CD8-positive, alpha-beta T cell (primary cell): ENCODE measurements at places on chromosomes 3 and 15. TPM values are rescaled to one million over a fixed set of nuclear protein-coding genes. Genes with fewer than 3 reads are reported as not detected.

TRH gene
- not detected for total RNA-seq

ADCY5 gene
- not detected for total RNA-seq

SERPINI1 gene
- 0.25 TPM for total RNA-seq

RHOV gene
- 0.25 TPM for total RNA-seq

SOX14 gene
- total RNA-seq = not detected

LIPH gene
- not detected for total RNA-seq

SPATA12 gene
- not detected for total RNA-seq

ARPIN gene
- total RNA-seq = not detected

HIGD2B gene
- 0.27 TPM for total RNA-seq

ZDHHC3 gene
- total RNA-seq = 42.2 TPM

UACA gene
- total RNA-seq = not detected

SLC35G2 gene
- total RNA-seq = 0.24 TPM

TNFAIP8L3 gene
- not detected for total RNA-seq

CYP1A1 gene
- total RNA-seq = not detected

SNTN gene
- not detected for total RNA-seq

P2RY1 gene
- not detected for total RNA-seq

RBP2 gene
- not detected for total RNA-seq

CYFIP1 gene
- 1.7 TPM for total RNA-seq

RPUSD2 gene
- total RNA-seq = 24.3 TPM

ERICH6 gene
- 0.52 TPM for total RNA-seq
